SK-MEL-5 (cell line): ENCODE measurements at places on chromosomes 5 and 9. TPM values are rescaled to one million over a fixed set of nuclear protein-coding genes. Genes with fewer than 3 reads are reported as not detected.

- DNase-seq: no peak
Observed at GRCh38 chr9:77929942-77930341, 101.7 kb downstream of the GNAQ start.

NR2F1 gene
- total RNA-seq: 0.48 and 0.53 TPM in 2 replicates

SPATA31A3 gene
- not detected in 2 replicates for total RNA-seq

GRCh38 chr5:145509336-145510136 is 325.6 kb downstream of the PRELID2 start:
- no peak for DNase-seq

SPINK6 gene
- 0.61 TPM in 1 of 2 replicates, not detected in the other for total RNA-seq

UGT3A1 gene
- total RNA-seq: not detected in 2 replicates

- no peak for DNase-seq
Observed at GRCh38 chr5:165325221-165325620, 1819.8 kb downstream of the MAT2B start.
